ENCODE measurements at places on chromosomes 2 and 18.

DNA sequence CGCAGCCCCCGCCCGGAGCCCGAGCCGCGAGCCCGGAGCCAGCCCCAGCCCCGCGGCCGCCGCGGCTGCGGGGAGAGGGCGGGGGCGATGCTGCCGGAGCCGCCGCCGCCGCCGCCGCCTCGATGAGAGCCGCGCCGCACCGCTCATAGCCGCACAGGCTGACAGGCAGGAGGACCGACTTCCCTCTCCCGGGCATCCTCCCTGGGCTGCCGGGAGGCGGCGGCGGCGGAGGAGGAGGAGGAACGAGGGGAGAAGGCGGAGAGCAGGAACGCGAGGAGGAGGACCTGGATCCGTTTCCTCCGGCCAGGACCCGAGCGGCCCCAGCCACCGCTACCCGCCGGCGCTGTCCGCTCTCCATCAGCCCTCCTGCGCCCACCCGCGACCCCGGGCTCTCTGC lies 370 bp downstream of the KLHL29 start:
- DNase-seq: peak; percentile 63

- peak; percentile 65 for DNase-seq
Measured at GRCh38 chr2:178194600-178195389, 483 bp downstream of the OSBPL6 start.

DNA sequence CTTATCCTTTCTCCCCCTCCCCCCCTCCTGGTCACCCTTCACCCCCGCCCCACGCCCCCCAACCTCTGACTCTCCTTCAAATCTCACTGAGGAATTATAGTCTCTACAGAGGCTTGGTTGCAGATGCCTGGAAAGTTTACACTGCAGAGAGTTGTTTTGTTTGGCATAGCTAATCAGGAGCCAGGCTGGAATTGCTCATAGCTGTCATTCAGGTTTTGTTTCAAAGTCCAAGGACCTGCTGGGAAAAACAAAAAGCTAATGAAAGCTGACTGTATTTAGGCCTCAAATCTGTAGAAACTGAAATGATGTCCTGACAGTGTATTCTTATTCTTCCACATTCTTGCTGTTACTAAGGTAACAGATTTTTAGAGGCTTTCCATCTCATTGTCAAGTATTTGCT lies 22.6 kb downstream of the GREB1L start:
- DNase-seq: peak; percentile 43

DNA sequence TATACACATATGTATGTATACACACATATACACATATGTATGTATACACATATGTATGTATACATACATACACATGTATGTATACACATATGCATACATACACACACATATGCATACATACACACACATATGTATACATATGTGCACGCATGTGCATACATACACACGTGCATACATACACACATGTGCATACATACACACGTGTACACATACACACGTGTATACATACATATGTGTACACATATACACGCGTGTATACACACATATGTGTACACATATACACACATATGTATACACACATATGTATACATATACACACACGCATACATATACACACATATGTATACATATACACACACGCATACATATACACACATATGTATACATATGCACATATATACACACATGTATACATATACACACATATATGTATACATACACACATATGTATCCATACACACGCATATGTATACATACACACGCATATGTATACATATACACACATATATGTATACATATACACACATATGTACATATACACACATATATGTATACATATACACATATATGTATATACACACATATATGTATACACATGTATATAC lies 21.5 kb downstream of the NABP1 start:
- DNase-seq: no peak

- no peak for DNase-seq
Measured at GRCh38 chr18:77433076-77433475, 183.4 kb downstream of the GALR1 start.

- no peak for DNase-seq
Measured at GRCh38 chr2:146412625-146413024, 1432.2 kb upstream of the ACVR2A start.

DNA sequence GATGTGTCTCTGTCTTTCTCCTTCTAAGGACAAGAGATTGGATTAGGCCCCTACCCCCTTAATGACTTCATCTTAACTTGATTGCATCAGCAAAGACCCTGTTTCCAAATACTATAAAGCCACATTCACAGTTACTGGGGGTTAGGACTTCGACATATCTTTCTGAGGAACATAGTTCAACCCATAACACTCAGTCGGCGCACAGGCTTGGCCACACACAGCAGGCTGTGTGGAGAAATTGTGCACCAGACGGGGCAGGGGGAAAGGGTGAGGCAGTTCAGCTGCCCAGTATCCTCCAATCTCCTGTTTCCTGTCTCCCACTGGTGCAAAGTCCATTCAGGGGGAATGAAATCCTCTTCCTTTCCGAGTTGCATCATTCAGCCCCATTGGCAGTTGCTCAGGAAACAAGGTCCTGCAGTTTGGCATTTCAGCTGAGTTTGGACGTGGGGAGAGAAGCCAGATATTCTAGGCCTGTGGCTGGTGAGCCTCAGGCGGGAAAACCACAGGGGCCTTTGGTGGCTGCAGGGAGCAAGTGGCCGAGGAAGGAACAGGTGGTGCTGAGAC lies 9.4 kb upstream of the RAPGEF4 start:
- DNase-seq: peak; percentile 7

DNA sequence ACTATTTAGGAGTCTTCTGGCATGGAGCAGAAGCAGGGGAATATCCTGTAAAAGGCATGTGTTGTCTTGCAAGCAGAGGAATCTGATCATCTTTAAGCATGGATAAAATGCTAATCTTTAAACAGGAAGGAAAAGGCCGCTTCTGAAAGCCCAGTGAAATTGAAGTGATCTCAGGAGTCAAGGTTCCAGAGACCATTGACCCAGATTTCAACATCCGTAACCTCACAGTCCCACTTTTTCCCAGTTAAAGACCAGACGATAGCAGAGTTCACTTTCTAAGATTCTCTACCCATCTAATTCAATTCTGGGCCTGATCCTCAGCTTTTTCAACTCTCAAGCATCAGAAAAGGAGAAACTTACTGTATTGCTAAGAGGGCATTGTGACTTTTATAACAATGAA lies 332.2 kb upstream of the LRP1B start:
- DNase-seq: no peak

GRCh38 chr18:42092848-42093247 lies 137.8 kb downstream of the PIK3C3 start:
- no peak for DNase-seq

DNA sequence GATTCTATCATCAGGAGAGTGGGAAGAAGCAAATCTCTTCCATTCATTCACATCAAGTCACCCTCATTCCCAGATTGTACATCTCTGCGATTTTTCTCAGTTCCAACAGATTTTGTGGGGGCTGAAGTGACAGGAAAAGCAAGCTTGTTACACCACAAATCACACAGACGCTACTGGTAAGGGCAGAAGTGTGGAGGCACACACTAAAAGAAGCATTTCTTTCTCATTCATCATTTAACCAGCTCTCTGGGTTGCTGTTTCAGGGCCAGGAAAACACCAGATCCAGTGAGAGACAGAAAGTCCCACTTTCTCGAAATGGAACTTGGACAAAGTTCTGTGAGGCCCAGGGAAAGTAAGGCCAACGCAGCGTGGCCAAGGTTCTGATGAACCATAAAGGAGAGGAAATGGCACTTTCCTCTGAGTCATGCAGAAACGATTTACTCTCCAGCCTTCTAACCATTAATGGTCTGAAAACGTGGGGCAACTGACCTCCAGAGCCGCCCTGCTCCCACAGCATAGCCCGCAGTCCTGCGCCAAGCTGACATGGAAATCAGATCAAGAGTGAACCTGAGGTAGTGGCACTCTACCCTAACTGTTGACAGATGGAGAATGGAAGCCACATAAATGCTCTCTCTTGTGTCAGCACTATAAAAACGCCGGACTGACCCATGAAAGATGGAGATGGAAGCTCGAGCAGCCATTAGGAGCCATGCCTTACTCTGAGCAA lies 191.0 kb downstream of the C1D start:
- no peak for DNase-seq

DNA sequence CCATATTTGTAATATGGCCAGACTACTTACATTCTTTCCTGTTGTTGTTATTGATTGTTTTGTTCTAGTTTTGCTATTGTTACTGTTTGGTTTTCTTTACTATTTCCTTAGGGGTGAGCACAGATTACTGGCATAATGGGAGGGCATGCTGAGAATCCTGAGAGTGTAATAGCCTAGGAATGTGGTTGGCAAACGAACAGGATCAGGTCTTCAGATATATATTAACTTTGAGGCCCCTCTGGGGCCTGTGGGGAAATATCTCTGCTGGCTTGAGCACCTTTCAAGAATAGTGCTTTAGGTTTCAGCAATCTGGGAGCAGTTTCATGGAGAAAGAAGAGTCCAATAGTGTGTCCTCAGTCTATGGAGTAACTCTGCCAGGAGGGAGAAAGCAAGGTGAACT lies 144.4 kb downstream of the THSD7B start:
- no peak for DNase-seq

DNA sequence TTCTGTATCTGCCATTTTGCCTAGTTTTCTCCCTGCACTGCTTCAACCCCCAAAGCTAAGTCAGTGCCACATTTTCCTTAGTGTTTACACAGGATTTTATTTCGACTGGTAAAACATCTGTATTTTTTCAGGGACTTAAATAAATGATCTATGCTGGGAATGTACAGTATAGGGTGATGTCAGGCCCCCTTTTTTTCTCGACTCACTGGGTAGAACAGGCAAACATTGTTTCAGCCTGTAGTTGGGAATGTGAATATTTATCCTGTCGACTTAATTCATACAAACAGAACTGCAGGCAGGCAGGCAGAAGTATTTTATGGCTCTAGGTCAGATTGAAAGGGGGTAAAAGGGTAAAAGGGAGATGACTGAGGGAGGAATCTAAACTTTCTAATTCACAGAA lies 123.5 kb upstream of the ZFP36L2 start:
- no peak for DNase-seq

GRCh38 chr2:195861821-195862220 lies 204.8 kb downstream of the SLC39A10 start:
- DNase-seq: no peak

DNA sequence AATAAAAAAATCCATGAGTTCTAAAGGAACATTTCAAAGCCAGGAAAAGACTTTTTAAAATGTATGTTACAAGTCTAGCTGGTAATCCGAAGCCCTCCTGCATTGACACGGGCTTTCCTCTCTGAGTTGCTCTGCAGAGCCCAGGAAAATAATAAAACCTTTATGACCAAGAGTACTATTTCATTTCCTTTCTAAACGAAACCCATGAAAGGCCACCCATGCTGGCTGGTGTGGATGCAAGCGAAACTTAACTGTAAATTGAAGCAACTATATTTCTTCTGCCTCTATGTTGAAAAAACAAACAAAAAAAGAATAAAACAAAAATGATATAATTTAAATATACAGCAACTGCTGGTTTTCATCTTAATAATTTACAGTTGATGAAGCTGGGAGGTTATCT lies 41.3 kb upstream of the ZNF532 start:
- DNase-seq: no peak

- DNase-seq: no peak
Measured at GRCh38 chr2:207254591-207255464, 89.1 kb upstream of the KLF7 start.

- DNase-seq: no peak
Measured at GRCh38 chr2:1814061-1814460, 69.7 kb upstream of the PXDN start.

All from NCI-H146 (cell line).